NCI-H2171 treated with DMSO at 0.1 percent for 48 hours (cell line): ENCODE measurements at places on chromosomes 2 and 18.

DNA sequence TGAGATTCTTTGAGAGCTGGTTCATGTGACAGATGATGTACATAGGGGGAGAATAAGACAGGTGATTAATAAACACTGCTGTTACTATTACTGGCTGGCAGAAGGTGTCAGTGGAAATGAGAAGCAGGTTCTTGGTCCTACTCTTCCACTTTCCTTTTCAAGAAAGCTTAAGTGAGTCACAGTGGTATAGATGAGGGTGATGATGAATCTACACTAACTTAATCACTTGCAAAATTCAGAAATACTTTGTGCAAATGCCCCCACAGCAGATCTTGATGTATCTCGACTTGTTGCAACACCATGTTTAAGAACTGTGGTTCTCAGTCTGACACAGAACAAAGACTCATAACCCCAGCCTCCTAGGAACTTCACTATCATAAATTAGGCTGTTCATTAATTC is 35.9 kb upstream of the MGAT5 start:
- DNase-seq, result no peak

DNA sequence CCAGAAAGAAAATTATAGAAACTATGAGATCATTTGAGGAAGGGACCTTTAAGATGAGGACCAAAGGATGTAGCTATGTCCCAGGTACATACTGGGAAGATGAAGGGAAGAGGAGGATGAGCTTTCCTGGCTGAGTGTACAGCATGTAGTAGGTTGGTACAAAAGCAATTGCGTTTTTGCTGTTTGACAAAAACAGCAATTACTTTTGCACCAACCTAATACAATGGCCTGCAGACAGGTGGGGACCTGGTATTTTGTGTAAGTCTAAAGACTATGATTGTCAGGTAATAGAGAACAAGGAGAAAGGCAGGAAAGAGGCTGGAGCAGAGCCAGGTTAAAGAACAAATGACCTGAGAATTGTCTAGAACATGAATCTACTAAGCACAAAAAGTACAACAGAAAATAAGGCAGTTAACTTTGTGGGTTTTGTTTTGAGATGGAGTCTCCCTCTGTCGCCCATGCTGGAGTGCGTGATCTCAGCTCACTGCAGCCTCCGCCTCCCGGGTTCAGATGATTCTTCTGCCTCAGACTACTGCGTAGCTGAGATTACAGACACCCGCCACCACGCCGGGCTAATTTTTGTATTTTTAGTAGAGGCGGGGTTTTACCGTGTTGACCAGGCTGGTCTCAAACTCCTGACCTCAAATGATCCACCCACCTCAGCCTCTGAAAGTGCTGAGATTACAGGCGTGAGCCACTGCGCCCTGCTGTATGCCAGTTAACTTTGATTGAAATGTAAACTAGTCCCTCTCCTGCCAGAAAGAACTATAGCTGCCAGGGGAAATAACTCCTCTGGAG is 3.2 kb upstream of the TGOLN2 start:
- DNase-seq, result no peak

- DNase-seq, result no peak
Observed at GRCh38 chr2:239663364-239663924, 262.6 kb upstream of the HDAC4 start.

- no peak for DNase-seq
Observed at GRCh38 chr2:45984896-45985473, 312.2 kb upstream of the EPAS1 start.

DNA sequence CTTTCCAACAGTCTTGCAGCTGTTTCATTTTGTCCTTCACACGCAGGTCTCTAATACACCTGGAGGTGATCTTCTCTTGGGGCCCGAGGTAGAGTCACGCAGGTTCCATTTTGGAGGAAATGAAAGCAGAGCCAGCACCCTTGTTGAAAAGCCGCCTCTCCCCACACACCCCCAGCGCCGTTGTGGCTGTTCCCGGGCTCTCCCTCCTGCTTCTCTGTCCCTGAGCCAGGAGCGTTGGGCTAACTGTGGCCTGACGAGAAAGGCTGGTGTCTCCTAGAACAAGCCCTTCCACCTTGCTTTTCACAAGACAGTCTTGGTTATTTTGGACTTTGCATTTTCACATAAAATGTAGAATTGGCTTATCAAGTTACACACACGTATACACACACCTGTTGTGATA is 16.3 kb downstream of the SNED1 start:
- no peak for DNase-seq

DNA sequence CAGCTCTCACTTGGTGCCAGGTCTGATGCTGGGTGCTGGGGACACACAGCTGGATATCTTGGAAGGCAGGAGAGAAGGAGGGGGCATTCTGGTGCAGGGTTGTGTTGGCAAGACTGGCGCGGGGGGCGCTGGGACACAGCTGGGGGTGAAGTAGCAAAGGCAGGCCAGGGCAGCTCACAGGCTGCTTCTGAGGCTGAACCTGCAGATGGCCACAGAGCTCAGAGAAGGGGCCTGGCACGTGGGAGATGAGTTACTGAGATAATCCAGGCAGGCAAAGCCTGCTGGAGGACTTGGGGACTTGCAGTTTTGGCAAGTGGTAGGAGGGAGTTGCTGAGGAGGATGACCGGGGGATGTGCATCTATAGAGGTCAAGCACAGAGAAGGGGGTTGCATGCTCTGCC is 16.2 kb upstream of the DGKD start:
- DNase-seq, result no peak

GRCh38 chr18:48284743-48285142 is 124.4 kb downstream of the ZBTB7C start:
- no peak for DNase-seq

GRCh38 chr2:74457549-74458131 is 598 bp upstream of the WBP1 start:
- DNase-seq, result peak; percentile 87
